ENCODE measurements at places on chromosomes 5 and 9.

DNA sequence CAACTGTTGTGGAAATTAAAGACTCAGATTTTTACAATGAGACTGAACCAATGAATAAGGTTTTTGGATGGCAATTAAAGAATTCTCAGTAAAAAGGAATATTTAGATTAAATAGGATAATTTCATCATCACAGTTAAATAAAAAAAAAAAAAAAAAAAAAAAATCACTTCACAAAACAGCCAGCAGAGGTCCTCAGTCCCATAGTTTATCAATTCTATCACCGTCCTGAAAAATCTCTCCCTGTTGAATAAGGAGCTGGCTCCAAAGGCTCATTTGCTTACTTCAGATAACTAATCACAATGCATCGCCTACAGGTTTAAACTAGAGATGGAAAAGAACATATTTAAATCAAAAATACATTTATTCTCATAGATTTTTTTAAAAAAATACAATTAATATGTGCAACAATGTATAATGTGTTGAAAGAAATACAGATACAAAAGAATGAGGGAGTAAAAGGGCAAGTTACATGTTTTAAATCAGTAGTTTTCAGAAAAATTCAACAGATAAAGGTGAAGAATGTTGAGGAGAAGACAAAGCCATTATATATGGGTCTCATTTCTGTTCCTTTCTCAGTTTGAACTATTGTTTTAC is 175.8 kb upstream of the CHD1 start:
- peak; percentile 55 for DNase-seq

DNA sequence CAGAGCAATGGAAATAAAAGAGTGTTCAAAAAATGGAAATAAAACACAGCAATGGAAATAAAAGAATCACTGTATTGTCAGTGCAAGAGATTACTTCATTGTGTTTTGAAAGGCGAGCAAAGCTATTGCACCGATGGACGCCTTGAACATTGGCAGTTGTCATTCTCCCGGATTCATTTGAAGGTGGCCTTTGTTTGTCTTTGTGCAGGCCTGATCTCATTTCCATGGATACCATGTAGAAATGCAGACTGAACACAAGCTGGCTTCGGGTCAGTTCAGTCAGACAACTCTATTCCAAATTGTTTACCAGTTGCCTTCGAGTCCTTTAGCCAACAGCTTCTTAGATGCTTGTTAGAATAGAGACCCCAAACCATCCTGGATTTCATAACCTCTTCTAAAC is 8.3 kb downstream of the ITGA2 start:
- no peak for DNase-seq

- no peak for DNase-seq
Observed at GRCh38 chr9:15211815-15212495, 95.1 kb downstream of the TTC39B start.

DNA sequence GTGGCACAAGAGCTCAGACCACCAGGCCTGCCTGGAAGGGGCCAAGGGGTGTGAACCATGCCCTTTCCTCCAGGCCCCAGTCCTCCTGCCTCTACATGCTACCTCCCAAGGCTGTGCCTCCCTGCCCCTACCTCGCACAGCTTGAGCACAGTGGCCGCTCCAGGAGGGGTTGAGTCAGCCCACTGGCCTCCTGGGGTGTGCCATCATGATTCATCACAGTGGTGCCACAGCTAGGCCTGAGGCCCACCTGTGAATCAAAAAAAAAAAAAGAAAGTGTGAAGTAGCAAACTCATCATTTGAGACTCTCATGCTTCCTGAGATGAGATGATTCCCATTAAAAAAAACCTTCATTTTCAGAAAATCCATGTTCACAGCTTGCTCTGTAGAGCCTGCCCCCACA is 240.5 kb downstream of the HSPA4 start:
- no peak for DNase-seq

GRCh38 chr5:68821056-68821455 is 272.8 kb upstream of the SLC30A5 start:
- DNase-seq, result no peak

- no peak for DNase-seq
Observed at GRCh38 chr5:179131886-179132585, 71.9 kb downstream of the ZNF354C start.

GRCh38 chr9:110101531-110102161 is 106.3 kb downstream of the C9orf152 start:
- DNase-seq, result no peak

DNA sequence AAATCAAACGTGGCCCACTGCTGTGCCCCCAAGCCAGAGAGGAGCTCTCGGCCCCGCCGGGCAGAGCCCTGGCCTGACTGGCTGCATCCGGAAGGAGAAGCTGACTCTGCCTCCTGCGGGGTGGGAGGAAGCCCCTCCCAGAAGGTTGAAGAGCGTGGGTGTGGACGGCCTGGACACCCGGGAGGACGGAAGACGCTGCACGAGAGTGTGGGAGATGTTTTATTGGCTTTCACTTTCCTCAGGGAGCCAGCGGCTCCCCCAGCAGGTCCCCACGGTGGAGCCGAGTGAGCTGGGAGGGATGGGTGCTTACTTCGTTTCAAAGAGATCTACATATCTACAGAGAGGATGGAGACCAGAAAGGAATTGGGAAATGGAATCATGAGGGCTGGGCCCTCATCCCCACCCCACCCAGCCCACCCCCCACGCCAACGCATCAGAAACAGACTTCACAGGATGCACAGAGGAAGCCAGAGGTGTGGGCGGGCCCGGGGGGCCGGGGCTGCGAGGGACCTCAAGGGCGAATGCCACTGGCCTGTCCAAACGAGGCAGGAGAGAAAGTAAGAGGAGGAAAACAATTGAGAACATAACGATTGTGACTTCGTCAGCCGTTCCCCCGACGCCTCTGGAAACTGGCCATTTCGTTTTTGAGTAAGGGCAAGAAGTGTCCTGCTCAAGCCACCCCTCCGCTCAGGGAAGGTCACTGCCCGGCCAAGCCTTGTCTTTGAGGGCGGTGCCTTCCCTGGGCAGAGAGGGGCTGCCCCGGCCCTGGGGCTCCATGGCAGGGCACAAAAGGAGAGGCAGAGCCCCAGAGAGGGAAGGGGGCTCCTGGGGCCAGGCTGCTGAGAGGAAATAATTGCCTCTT is 32.1 kb downstream of the FAM163B start:
- DNase-seq, result peak; percentile 17

- DNase-seq, result no peak
Observed at GRCh38 chr5:58683567-58683966, 100.7 kb downstream of the RAB3C start.

GRCh38 chr9:125889476-125890419 is 142.6 kb downstream of the PBX3 start:
- DNase-seq, result peak; percentile 25

- peak; percentile 89 for DNase-seq
Observed at GRCh38 chr9:130866474-130866965, 30.1 kb downstream of the QRFP start.

DNA sequence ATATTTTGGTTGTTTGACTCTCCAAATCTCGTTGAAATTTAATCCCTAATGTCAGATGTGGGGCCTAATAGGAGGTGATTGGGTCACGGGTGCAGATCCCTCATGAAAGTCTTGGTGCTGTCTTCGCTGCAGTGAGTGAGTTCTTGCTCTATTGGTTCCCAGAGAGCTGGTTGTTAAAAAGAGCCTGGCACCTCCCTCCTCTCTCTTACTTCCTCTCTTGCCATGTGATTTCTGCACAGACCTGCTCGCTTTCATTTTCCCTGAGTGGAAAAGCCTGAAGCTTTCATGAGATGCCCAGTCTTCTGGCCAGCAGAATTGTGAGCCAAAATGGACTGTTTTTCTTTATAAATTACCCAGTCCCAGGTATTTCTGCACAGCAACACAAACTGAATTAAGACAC is 221.6 kb downstream of the MAT2B start:
- no peak for DNase-seq

GRCh38 chr5:88688984-88689667 is 193.9 kb downstream of the MEF2C start:
- no peak for DNase-seq

GRCh38 chr5:73531356-73531755 is 33.1 kb downstream of the BTF3 start:
- no peak for DNase-seq

DNA sequence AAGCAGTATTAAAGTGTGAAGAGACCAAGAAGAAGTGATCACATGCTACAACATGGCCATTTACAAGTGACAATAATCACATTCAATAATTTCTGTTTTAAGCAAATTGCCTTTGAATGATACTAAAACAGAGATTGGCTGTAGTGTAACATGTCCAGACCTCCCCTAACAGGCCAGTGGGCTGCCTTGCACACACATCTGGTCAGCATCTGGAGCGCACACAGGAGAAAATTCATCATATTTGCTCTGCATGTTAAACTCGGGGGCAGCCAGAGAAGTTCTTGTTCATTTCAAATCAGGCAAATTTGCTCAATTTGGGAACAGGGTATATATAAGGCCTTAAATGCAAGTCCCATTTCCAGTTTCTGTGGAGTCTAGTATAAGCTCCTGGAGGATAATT is 111.1 kb upstream of the FBXL7 start:
- no peak for DNase-seq

DNA sequence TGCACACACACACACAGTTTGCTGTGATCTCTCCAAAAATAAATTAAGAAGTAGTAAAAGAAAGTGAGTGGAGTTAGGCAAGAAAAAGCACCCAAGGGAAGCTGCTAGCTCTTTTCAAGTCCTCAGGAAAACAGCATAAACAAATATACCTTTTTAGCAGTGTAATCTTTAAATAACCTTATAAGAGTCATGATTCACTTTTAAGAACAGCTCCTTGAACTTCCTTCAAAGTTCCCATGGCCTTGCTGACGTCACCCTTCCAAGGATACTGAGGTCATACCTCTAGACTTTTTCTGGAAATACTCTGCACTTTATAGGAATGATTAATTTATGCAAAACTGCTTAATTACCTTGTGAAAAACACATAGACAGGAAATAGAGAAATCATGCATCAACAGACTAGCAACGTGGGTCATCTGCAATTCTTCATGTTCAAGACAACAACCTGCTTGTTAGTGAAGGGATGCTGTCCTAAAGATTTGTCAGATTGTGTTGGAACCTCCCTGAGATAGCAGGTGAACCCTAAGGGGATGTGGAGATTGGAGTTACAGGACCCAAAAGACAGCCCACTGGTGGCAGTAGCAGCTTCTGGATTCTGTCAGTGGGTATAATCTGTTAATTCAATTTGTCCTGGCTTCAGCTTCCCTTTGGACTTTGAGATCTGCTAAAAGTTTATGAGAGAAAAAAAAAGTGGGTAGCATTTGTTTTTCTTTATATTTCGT is 229.0 kb downstream of the ELAVL2 start:
- no peak for DNase-seq

- DNase-seq, result no peak
Observed at GRCh38 chr9:102769307-102769706, 225.8 kb upstream of the CYLC2 start.

GRCh38 chr5:1330847-1331831 is 13.8 kb downstream of the CLPTM1L start:
- DNase-seq, result no peak

DNA sequence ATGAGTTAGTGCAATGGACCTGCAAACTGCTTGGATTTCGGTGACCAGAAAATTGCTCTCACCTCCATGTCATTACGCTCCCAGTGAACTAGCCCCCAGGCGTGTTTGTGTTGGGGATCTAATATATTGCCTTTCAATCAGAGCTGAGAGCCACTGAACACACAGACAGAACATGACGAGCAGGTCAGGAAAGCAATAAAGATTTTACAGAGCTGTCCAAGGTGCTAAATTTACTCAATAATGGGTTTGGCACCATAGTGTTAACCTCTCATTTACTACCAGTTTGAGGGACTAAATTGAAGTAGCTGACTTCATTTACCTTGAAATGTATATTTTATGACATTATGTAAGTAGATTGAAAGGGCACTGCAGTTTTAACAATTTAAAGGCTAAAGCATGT is 383.0 kb downstream of the EBF1 start:
- DNase-seq, result no peak

DNA sequence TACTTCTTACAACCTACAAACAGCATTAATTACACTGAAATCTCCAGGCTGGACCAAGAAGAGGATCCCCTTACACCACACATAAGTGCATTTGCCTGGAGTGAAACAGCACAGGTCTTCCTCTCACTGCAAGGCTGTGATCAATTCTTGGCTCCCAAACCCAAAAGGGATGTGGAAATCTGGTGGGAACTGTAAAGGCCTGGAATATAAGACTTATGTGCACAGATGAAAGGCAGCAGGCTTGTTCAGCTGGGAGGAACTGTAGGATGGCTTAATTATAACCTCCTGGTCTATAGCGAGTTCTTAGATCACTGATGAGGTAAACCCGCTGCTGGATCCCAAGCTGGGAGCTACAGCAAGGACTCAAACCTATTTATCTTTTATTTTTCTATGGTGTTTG is 182.9 kb upstream of the TNC start:
- DNase-seq, result no peak

DNA sequence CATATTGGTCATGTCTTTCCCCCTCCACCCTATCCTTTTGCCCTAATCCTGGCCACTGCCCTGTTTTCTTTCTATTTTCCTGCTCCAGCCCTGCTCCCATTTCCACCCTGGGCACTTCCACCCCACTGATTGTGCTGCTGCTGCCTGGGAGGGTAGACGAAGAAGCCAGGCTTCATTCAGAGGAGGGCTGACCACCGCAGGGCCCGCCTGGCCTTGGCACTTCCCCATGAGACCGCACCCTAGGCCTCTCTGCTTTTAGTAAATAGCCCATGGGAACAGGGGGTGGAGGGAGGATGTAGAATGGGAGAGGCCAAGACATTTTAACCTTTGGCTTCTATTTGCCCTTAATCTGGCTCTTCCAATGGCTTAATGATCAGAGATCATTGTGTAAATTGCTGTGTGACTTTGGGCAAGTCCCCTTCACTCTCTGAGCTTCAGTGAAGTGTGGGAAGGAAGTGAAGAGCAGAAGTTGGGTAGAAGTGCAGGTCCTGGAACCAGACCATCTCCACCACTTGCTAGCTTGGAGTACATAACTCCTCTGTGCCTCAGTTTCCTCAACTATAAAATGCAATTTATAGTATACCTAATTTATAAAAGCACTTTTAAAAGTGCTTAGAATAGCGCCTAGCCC is 13.6 kb upstream of the GPX3 start:
- peak; percentile 30 for DNase-seq

GRCh38 chr5:56574778-56575177 is 240.6 kb upstream of the MAP3K1 start:
- DNase-seq, result no peak

- no peak for DNase-seq
Observed at GRCh38 chr9:132250324-132251262, 88.7 kb downstream of the NTNG2 start.

- no peak for DNase-seq
Observed at GRCh38 chr9:69466151-69466550, 141.1 kb downstream of the ENTREP1 start.

DNA sequence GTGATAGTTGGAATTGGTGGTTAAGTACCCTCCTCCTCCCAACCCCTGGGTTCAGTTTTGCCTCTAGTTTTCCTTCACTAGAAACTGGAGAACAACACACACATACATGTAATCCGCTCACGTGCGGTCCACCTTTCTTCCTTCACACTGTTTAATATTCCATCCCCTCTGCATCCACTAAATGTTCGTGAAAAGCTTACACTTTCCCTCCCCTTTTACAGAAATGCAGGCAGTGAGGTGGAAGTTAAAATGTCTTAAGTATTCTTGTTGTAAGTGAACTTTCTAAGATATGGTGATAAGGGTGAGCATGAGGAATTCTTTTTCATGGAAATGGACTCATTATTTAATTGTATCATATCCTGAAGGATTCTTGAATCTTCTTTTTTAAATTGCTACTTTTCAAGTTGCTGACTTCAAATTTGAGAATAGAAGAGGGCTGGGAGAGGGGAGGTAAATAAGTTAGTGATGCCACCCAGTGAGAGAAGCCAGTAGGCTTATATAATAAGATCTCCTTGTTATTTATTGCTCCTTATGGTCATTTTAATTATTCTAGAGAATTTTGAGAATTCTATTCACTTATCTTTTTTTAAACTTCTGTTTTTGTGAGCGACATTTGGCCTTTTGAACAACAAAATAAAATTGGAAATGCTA is 90.2 kb downstream of the TLE4 start:
- DNase-seq, result no peak
